ENCODE measurements at places on chromosomes 3 and 15.

GRCh38 chr15:62119227-62119864 is 45.7 kb downstream of the C2CD4B start:
- H3K27ac ChIP-seq, result no peak overlapping the region
- no peaks in the 10 kb centered on the region for H3K27me3 ChIP-seq
- H3K36me3 ChIP-seq, result no peaks in the 10 kb centered on the region
- no peaks in the 10 kb centered on the region for H3K4me1 ChIP-seq
- H3K4me3 ChIP-seq, result no peak overlapping the region

DNA sequence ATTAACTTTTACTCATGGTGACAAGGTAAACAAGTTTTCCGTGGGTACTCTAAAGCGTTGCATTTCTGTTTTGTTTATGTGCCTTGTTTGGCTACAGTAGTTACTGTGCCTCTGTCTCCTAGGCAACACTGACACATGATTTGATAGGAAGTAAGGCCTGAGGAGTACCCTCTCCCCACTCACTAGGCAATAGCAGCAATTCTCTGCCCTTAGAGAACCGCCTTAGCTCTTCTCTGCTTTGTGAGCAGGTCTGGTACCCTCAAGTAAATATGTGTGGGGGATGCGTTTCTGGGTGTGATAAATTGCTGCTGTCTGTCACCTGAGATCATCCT is at the start of gene IL5RA:
TSS of gene IL5RA (minus strand) at position 76 of the 332 bp plus-strand sequence. CDS start 5,390 bp downstream, outside the sequence.
- no peaks in the 10 kb centered on the region for H3K36me3 ChIP-seq
- H3K4me1 ChIP-seq, result no peaks in the 10 kb centered on the region
- no peak within 1 kb of the TSS for H3K27ac ChIP-seq
- no peaks in the 10 kb centered on the region for H3K27me3 ChIP-seq

DNA sequence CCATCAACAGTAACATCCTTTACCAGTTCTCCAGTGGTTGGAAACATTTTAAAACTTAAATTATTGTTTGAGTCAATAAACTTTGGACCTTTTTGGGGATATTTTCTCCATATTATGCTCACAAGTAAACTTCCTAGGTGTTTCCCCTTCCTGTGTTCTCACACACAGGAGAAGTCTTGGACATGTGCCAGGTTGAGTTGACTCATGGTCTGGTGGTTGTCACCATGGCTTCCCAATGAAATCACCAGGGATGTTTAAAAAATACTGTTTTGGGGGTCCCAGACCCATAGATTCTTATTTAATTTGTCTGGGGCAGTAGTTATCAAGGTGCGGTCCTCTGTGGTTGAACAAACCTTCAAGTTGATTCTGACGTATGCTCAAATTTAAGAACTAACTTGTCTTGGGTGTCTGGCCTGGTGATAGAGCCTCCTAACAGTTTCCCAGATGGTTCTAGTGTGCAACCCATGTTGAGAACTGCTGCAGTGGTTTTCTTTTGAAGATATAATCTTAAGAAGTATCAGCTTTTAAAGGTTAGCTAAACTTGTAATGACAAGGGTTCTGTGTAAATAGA is 291.8 kb downstream of the EDEM1 start:
- no peak overlapping the region for H3K4me3 ChIP-seq
- H3K27ac ChIP-seq, result no peak overlapping the region
- H3K36me3 ChIP-seq, result no peaks in the 10 kb centered on the region
- no peaks in the 10 kb centered on the region for H3K27me3 ChIP-seq
- no peaks in the 10 kb centered on the region for H3K4me1 ChIP-seq
- DNase-seq, result no peak

DNA sequence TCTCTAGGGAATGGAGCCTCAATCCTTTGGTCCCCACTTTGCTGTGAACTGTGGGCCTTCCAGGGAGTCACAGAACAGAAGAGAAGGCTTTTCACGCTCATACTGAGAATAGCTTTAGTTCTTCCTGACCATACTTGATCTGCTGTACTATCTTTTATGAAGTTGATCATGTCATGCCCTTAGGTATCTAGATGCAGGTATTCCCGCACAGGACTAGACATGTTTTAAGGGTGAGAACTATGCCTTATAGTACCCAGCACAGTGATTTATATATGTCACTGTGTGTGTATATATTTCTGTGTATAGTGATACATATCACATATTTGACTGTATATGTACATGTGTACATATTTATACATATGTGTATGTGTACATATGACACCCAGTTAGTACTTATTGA is 358.4 kb upstream of the SEMA6D start:
- peaks cover 9% of the 10 kb centered on the region for H3K4me1 ChIP-seq
- no peak overlapping the region for H3K27ac ChIP-seq
- H3K4me3 ChIP-seq, result no peak overlapping the region
- no peaks in the 10 kb centered on the region for H3K36me3 ChIP-seq
- DNase-seq, result no peak

GRCh38 chr3:61541694-61542093 is 19.7 kb upstream of the PTPRG start:
- no peaks in the 10 kb centered on the region for H3K36me3 ChIP-seq
- H3K4me1 ChIP-seq, result no peaks in the 10 kb centered on the region
- DNase-seq, result peak; percentile 16
- no peak overlapping the region for H3K27ac ChIP-seq
- H3K27me3 ChIP-seq, result no peaks in the 10 kb centered on the region
- no peak overlapping the region for H3K4me3 ChIP-seq

GRCh38 chr15:68220967-68221366 is 8.6 kb downstream of the CLN6 start:
- no peak for DNase-seq
- H3K4me3 ChIP-seq, result no peak overlapping the region
- H3K36me3 ChIP-seq, result peaks cover 5% of the 10 kb centered on the region
- H3K27me3 ChIP-seq, result no peaks in the 10 kb centered on the region
- no peak overlapping the region for H3K27ac ChIP-seq

- no peaks in the 10 kb centered on the region for H3K4me1 ChIP-seq
- DNase-seq, result no peak
- no peaks in the 10 kb centered on the region for H3K27me3 ChIP-seq
These were observed 386.3 kb upstream of the TMCO5A start for GRCh38 chr15:37548116-37548515.

DNA sequence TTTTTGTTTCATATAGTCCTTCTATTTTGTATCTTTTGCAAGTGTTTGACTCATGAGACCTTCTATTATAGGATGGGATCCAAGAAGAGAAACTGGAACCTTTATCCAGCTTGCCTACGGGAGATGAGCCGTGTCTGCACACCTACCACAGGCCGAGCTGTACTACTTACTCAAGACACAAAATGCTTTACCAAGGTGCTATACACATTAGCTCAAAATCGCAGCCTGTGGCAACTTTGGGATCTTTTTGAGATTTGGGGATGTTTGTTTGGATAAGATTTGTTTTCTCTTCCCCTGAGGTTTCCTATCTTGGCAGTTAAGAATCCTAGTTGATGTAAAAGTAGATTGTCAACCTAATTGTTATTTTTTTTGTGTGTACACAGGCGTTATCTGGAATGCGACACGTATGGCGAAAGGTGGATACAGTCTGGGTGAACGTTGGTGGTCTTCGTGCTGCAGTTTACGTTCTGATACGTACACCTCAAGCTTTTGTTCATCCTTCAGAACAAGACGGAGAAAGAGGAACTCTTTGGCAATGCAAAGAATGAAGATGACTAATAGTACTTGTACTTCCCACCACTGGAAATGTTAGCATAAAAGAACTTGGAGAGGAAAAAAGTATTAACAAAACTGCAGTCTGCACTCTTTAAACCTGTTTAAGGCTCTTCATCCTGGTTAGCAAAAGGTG is 13.1 kb upstream of the SETD5 start:
- H3K27ac ChIP-seq, result no peak overlapping the region
- no peaks in the 10 kb centered on the region for H3K27me3 ChIP-seq
- no peak overlapping the region for H3K4me3 ChIP-seq
- no peak for DNase-seq
- H3K4me1 ChIP-seq, result no peaks in the 10 kb centered on the region

- no peak for DNase-seq
- H3K36me3 ChIP-seq, result no peaks in the 10 kb centered on the region
- peaks cover 8% of the 10 kb centered on the region for H3K4me1 ChIP-seq
- H3K27me3 ChIP-seq, result no peaks in the 10 kb centered on the region
- H3K27ac ChIP-seq, result no peak overlapping the region
These were observed 275.4 kb upstream of the CTDSPL start for GRCh38 chr3:37586280-37586679.

DNA sequence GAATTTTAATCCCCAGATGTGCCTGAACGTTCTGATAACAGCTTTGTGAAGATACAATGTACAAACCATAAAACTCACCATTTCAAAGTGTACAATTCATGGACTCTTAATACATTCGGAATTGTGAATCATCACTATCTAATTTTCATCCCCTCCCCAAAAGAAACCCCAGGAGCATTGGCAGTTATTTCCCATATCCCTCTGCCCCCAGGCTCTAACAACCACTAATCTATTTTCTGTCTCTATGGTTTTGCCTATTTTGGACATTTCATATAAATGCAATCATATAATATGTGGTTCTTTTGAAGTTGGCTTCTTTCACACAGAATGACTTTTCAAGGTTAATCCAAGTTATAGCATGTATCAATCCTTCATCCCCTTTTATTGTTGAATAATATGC is 25.3 kb downstream of the PRICKLE2 start:
- no peak overlapping the region for H3K4me3 ChIP-seq
- no peaks in the 10 kb centered on the region for H3K4me1 ChIP-seq
- H3K27me3 ChIP-seq, result no peaks in the 10 kb centered on the region
- peaks cover 2% of the 10 kb centered on the region for H3K36me3 ChIP-seq

- H3K36me3 ChIP-seq, result no peaks in the 10 kb centered on the region
- peaks cover 5% of the 10 kb centered on the region for H3K4me1 ChIP-seq
- DNase-seq, result no peak
- no peak overlapping the region for H3K27ac ChIP-seq
- H3K4me3 ChIP-seq, result no peak overlapping the region
These were observed 8.8 kb downstream of the GPR87 start for GRCh38 chr3:151307583-151308488.

DNA sequence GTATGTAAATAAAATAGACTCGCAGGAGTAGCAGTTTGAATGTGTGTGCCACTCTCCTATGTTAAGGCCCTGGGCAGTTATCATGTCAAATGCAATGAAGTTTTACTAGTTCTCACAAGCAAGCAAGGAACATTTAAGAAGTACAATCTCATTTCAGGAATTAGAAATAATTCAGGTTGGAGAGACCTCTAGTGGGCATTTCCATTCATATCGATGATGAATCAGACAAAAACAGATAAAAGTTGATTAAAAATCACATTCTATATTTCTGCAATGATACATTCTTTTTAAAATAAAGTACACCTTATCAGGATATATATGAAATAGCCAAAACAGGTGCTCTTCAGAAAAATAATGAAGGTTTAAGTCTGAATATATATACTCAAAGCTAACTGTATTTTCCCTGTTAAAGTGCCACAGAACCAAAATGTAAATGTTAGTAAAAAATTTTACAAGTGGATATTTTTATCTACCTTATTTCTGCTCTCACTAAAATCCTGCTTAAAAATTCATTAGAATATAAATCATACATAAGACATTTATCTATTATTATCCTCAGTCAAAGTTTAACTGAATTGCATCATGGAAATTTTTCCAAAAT is 492.4 kb upstream of the FRG2C start:
- H3K27ac ChIP-seq, result no peak overlapping the region
- no peaks in the 10 kb centered on the region for H3K36me3 ChIP-seq
- DNase-seq, result peak; percentile 88
- no peaks in the 10 kb centered on the region for H3K27me3 ChIP-seq
- H3K4me1 ChIP-seq, result no peaks in the 10 kb centered on the region
- H3K4me3 ChIP-seq, result no peak overlapping the region

- no peak for DNase-seq
- H3K27me3 ChIP-seq, result no peaks in the 10 kb centered on the region
- H3K4me3 ChIP-seq, result no peak overlapping the region
- no peak overlapping the region for H3K27ac ChIP-seq
These were observed 32.6 kb downstream of the BBX start for GRCh38 chr3:107555359-107555758.

DNA sequence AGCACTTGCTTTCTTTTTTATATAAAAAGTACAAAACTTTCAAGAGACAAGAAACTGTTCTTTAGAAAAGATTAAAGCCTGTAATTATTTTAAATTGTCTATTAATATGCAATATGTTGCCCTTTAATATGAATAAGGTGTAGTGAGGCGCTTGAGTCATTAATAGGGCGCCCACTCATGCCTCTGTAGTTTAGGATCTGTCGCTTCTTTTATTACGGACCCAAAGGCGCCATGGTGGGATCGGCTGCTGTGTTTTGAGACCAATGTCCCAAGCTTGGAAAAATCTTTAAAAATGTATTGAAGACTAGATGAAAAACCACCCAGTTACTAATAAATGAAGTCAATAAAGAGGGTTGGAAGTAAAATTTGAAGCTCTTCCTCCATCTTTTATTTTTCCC is 259.5 kb upstream of the MEIS2 start:
- H3K4me3 ChIP-seq, result no peak overlapping the region
- no peak overlapping the region for H3K27ac ChIP-seq
- H3K4me1 ChIP-seq, result no peaks in the 10 kb centered on the region
- no peaks in the 10 kb centered on the region for H3K36me3 ChIP-seq
- no peaks in the 10 kb centered on the region for H3K27me3 ChIP-seq
